ENCODE measurements at places on chromosomes 2 and 18. TPM values are rescaled to one million over a fixed set of nuclear protein-coding genes. Genes with fewer than 3 reads are reported as not detected.

The CAPN14 gene
- total RNA-seq, result 2.1 TPM

The STARD6 gene
- not detected for total RNA-seq

The TMEM17 gene
- total RNA-seq, result 1.1 TPM

The PAX8 gene
- 4.8 TPM for total RNA-seq

The SLC23A3 gene
- 3.2 TPM for total RNA-seq

Measured in suprapubic skin (tissue), 4 donors.